ENCODE measurements at places on chromosomes 5 and 9.

DNA sequence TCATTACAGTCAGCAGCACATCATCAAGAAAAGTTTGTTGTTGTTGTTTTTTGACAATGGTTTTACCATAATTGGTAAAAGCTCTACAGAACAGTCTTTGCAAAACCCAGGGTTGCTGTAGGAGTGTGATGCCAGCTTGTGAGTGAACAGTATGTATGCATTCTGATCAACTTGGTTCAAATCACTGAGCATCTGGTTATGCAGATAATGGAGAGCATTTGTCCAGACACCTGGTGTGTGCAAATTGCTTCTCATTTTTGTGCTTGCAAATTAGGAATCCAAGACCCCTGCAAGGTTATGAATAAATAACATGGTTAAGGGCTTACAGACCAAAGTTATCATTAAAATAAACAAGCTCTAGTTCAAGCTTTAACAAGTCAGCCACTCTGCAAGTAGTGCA, 448.7 kb upstream of the ACTBL2 start:
- no peak for DNase-seq

GRCh38 chr5:87004101-87004500, 263.6 kb upstream of the RASA1 start:
- DNase-seq = no peak

DNA sequence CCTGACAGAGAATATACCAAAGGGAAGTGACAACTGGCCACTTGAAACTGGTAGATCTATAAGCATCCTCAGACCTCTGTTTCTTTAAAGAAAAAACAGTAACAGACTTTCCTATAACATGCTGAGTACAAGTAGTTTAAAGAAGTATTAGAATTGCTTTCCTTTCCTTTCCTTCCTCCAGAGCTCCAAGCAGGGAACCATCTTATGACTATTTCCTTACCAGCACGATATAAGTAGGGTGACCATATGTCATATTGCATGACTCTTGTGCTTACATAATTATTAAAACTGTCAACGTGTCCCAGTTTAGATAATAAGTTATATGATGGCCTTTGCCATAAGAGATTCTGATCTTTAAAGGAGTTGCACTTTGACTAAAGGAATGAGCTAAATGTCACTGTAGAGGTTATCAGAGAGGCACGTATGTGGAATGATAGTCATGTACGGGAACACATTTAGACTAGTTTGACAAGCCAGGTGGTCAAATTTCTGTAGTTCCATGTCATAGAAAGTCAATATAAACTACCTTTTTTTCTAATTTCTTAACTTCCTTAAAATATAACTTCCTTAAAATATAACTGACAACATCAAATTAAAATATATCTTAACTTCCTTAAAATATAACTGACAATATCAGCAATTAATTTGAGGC, 212.7 kb upstream of the CD180 start:
- DNase-seq = no peak

GRCh38 chr5:116842514-116842961, 267.9 kb upstream of the SEMA6A start:
- no peak for DNase-seq

DNA sequence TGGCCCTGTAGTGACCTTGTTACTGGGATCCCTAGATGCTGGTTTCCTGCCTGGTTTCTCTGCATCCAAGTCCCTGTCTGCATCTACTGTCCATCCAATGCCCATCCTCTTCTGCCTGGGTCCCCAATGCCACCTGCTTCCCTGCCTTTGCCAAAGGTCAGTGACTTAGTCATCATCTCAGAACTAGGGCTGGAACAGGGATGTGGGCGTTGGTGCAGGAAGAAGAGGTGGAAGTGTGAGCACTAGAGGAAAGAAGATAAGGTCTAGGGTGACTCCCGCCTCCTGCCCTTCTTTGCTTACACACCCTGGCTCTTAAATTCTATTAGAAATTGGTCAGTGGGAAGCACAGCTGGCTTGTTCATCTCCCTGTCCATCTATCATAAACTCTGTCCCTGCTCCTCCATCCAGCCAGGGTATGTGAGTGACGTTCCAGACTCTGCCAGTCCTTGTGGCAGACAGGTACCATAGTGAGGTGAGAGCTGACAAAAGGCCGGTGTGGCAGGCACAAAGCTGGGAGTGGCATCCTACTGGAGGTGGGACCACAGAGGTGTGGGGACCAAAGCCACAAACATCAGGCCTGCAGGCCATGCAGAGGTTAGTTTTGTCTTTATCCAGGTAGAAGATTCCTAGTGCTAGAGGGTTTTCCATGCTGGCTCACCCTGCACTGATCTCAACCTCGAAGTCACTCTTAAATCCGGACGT, 9.2 kb downstream of the PTPN3 start:
- DNase-seq = no peak

- no peak for DNase-seq
These were observed 72.2 kb upstream of the FAM169A start for GRCh38 chr5:74938250-74938933.

DNA sequence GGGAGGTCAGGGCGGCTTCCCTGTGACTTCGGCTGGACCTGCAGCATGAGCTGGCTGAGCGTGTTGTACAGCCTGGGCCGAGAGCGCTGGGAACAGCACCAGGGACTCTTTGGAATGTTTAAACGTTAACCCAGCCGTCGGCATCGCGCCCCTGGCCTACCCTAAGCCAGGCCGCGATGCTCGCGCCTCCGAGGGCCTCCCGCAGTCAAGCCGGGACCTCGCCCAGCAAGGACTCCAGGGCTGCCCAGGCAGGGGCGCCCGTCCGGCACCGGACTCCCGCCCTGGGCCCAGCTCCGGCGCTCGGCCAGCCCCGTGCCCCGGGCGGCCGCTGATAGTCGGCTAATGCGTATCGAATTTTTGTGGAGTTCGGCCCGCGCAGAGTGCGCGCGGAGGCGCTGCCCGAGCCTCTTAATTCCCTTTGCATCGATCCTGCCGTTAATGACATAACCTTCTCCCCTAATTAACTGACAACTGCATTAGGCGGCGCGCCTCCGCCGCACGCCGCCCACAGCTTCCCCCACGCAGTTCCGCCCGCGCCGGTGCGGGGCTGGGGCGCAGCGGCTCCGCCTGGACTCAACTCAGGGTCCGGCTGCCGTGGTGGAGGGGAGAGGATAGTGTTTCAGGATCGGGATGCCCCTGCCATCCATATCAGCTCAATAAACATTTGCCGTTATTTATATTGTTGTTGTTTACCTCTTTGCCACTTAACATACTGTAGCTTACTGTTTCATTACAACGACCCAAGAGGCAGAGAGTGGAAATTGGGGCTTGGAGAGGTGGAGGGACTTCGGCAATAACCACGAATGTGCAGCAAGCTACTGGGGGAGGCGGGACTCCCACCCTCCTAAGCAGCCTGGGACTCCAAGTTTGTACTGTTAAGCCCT, 28.8 kb upstream of the CDC23 start:
- no peak for DNase-seq

DNA sequence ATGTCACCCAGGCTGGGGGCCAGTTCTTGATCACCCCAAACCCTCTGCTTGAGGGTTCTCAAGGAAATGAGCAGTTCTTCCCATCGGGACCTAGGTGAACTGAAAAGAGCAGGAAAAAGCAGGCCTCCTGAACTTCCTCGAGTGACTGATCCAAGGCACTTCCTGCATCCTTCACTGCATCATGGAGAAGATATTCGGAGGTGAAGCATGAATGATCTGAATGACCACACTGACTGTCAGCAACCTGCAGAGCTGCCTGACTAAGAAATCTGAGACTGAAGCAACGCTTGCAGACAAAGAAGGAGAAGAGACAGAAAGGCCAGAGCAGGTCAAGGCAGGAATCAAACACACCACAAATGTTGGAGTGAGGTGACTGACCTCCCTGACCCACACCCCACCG, 420.2 kb downstream of the AGTPBP1 start:
- DNase-seq = no peak
